ELF-1 (cell line): ENCODE measurements at places on chromosomes 16 and 17.

DNA sequence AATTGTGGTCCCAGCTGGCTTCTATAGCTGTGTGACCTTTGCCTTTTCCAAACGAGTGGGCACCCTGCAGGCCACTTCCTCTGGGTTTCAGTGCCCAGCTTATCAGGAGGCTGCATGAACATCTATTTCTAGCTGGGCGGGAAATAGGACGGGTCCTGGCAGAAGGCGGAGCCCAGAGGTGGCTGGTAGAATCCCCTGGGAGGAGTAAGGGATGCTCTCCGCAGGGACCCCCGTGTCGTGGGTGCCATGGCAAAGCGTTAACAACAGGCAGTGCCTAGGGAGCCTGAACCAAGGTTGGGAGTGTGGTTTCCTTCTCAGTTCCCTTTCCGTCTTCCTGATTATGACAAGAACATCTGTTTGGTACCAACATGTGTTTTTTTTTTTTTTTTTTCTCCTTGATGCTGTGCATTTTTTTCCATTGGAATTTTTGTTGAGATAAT is 58.2 kb downstream of the PLCG2 start:
- DNase-seq = no peak

- peak; percentile 71 for DNase-seq
Measured at GRCh38 chr17:75077496-75078283, 10.1 kb upstream of the SLC16A5 start.

GRCh38 chr16:3242709-3243108 is 7.8 kb upstream of the ZNF200 start:
- no peak for DNase-seq

GRCh38 chr17:35514564-35514963 is 22.9 kb downstream of the SLFN12L start:
- no peak for DNase-seq

DNA sequence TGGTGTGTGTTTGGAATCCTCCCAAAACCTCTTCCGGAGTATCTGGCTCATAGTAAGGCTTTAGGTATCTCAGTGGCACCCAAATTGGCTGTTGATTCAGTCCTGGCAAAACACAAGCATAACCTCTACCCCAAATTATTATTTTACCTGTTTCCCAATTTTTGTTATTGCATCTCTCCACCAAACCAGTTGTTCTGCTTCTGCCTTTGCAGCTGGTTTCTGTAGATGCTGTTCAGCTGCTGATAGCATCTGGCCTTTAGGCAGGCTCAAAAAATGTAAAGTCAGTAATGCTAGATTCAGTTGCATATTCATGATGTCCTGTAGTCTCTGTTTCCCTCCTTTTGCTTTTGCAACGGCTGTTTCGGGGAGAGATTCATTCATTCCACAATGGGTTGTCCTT is 33.8 kb downstream of the ATF7IP2 start:
- no peak for DNase-seq

- DNase-seq = no peak
Measured at GRCh38 chr16:51815523-51815922, 664.5 kb upstream of the SALL1 start.

DNA sequence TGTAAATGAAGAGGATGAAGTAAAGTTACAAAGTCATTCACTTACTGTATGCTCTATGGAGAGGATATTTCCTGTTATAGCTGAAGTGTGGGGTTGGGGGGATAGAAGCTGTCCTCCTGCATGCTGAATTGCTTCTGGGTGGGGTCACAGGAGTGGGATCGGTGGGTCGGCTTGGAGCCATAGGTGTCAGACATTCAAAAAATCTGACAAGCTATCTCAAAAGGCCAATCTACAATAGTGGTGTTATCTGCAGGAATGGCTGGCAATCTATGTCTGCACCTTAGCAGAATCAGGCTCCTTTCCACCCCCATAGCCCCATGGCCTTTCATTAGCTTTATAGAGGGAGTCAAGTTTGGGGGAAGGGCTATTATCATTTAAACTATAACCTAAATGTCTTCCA is 104.9 kb downstream of the ABCC12 start:
- no peak for DNase-seq
